ENCODE measurements at places on chromosomes 7 and 10.

DNA sequence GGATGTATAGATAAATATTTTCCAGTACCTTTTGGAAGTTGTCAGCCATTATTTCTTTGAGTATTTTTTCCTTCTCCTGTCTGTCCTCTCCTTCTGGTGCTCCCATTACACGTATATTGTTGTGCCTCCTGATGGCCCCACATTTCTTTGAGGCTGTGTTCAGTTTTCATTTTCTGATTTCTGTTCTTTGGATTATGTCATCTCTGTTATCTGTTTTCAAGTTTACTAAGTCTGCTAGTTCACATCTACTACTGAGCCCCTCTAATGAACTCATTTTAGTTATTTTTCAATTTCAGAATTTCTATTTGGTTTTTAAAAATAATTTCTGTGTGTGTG is 16.3 kb downstream of the RBM33 start:
- no peak for DNase-seq

GRCh38 chr7:55437375-55437774 is 72.2 kb downstream of the LANCL2 start:
- no peak for DNase-seq

GRCh38 chr10:6746782-6747181 is 166.7 kb upstream of the PRKCQ start:
- DNase-seq, result no peak

- no peak for DNase-seq
These were observed 34.5 kb downstream of the CREB3L2 start for GRCh38 chr7:137967143-137968018.

DNA sequence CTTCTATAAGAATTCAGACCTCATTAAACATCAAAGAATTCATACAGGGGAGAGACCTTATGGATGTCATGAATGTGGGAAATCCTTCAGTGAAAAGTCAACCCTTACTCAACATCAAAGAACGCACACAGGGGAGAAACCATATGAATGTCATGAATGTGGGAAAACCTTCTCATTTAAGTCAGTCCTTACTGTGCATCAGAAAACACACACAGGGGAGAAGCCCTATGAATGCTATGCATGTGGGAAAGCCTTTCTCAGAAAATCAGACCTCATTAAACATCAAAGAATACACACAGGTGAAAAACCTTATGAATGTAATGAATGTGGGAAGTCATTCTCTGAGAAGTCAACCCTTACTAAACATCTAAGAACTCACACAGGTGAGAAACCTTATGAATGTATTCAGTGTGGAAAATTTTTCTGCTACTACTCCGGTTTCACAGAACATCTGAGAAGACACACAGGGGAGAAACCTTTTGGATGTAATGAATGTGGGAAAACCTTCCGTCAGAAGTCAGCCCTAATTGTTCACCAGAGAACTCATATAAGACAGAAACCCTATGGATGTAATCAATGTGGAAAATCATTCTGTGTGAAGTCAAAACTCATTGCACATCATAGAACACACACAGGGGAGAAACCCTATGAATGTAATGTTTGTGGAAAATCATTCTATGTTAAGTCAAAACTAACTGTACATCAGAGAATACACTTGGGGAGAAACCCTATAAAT is 24.1 kb downstream of the ZNF37A start:
- no peak for DNase-seq

DNA sequence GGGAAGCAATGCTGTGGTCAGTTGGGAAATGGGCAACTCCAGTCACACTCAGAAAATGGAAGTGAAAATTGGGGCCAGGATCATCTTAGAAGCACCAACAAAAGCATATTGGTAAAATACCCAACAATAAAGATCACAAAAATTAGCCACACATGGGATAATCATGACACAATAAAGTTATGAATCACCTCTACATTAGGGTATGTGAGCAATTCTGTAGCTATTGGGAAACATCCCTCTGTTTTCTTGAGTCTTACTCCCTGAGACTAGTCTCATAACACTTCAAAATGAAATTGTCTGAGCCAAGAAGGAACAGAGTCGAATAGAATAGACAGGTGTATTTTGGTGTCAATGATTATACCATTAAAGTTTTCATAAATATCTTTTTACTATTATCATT is 178.3 kb downstream of the DYNC1I1 start:
- DNase-seq, result no peak

GRCh38 chr10:32988604-32989003 is 30.6 kb upstream of the ITGB1 start:
- DNase-seq, result no peak

- DNase-seq, result no peak
These were observed 89.4 kb downstream of the SORCS1 start for GRCh38 chr10:107075117-107075516.

DNA sequence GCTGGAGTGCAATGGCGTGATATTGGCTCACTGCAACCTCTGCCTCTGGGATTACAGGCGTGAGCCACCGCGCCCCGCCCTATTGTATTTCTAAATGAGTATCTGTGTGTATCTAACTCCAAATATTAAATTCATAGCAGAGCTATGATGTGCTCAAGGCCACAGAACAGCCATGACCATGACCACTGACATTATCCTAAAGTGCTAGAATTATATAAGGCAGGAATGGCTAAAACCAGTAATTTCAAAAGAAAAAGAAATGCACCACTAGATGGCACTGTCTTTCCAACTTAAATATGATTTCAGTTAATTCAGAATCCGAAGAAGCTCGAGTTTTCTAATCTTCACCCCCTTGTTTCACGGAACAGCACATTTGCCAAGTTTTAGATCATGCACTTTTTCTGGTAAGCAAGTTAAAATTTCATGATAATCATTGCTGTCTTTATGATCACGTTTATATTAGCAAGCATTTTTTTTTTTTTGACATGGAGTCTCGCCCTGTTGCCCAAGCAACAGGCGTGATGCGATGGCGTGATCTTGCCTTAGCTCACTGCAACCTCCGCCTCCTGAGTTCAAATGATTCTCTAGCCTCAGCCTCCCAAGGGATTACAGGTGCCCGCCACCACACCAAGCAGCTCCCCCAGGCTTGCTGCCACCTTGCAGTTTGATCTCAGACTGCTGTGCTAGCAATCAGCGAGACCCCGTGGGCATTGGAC is 65.3 kb downstream of the OR13A1 start:
- no peak for DNase-seq

DNA sequence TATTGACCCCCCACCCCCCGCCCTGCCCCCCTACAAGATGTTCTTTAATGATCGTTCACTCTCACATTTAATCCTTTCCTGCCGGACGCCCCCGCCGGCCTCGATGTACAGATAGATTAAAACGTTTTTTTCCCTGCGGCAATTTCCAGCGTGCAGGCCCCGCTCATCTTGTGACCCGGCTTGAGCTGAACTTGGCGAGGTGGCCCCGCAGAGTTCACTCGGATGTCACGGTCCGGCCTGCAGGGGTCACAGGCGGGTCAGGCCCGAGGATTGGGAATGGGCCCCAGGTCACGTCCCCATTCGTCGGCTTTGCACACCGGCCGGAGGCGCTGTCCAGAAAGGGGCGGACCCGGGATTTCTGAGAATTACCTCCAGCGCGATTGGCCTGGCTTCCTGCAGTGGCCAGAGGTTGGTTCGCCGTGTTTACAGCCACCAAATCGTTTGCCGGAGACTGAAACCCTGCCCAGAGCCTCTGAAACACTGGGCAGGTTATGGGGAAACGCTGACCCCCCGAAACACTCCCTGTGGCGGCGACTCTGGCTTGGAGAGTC is 1.9 kb upstream of the CYP26A1 start:
- no peak for DNase-seq

- DNase-seq, result peak; percentile 70
These were observed 19.8 kb upstream of the PRRT4 start for GRCh38 chr7:128381161-128381821.

DNA sequence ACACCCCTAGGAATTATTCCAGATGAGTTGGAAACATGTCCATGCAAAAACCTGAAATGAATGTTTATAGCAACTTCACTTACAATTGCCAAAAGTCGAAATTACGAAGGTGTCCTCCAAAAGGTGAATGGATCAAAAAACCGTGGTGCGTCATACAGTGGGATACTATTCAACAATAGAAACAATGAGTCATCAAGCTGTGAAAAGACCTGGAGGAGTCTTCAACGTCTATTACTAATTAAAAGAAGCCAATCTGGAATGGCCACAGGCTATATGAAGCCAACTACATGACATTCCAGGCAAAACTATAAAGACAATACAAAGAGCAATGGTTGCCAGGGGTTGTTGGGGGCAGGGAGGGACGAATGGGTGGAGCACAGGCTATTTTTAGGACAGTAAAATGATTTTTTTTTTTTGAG is 12.6 kb upstream of the PPP2R2D start:
- DNase-seq, result no peak

GRCh38 chr7:120097020-120097419 is 176.0 kb upstream of the KCND2 start:
- no peak for DNase-seq

- DNase-seq, result peak; percentile 13
These were observed 19.4 kb downstream of the ZMIZ2 start for GRCh38 chr7:44767912-44768627.

GRCh38 chr7:17063045-17063383 is 181.2 kb upstream of the AGR3 start:
- DNase-seq, result no peak

DNA sequence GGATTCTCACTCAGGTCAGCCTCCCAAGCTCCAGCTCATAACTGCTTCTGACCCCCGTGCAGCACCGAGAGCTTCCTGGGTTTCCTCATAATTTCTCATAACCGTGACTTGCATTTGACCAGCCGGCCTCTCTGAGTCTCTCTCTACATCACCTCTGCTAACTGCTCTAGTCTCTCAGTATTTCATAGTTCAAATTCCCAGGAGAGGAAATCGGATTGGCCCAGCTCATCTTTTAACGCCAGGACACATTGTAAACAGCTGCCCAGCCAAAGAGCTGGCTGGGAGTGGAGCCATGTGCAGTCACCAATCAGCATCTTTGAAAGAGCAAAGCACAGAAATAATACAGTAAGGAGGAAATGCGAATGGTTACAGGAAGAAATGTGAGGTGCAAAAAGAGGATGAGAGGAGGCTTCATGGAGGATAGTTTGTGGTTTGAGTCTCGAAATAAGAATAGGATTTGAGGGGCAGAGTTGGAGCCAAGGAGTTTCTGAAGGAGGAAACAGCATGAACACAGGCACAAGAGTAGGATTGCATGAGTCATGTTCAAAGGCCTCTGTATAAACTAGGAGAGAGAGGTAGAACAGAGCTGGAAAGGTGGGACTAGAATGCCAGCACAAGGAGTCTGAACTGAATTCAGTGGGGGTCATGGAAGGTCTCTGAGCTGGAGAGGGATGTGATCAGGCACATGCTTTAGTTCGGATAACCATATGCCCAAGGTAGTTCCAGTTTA is 15.2 kb upstream of the LBX1 start:
- no peak for DNase-seq

DNA sequence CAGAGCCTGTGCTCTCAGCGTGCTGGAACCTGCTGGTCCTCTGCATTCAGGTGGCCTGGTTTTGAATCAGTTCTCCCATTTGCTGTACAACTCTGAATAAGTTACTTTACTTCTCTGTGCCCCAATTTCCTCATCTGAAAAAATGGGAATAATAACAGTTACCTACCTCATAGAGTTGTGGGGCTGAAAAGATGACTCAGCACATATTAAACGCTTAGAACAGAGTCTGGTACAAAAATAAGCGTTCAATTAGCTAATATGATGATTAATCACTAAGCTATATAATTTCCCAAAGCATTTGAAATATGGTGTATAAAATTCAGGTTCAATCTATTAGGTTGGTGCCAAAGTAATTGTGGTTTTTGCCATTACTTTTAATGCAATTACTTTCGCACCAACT is 259.1 kb downstream of the PRPF18 start:
- DNase-seq, result no peak

- no peak for DNase-seq
These were observed 150.4 kb downstream of the ETV1 start for GRCh38 chr7:13839063-13839462.

DNA sequence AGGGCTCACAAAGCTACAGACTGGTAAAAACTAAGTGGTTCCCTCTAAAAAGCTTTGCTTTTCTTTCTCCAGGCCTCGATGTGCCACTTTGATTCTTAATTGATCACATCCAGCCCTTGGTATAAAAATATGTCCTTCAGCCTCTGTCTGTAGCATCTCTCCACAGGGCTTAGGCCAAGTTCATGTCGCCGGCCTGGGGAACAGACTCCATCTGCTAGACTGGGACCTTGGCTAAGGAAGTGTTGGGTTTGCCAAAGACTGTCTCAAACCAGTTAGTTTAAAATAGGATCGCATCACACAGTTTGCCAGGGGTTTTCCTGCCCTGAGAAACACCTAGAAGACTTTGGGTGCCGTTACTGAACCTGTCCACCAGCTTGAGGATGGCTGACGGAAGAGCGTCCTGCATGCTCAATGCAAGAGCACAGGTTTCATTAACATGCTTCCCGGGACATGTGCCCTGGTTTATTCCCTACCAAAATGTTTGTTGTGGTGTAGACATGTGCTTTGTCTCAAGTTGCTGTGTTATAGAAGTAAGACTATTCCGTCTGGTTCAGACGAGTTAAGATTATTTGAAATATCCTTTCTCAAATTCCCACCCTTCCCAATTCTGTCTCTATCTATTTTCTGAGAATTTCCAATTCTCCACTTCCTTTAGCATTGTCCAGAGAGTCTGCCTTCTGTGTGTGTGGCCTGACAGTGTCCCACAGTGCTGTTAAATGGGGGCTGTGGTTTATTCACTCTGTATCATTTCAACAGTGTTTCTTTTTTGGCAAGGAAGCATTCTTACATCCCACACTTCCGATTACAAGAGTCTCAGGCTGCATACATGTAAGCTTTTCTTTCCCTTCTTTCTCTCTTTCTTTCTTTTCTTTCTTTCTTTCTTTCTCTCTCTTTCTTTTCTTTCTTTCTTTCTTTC is 334.7 kb downstream of the INHBA start:
- no peak for DNase-seq

GRCh38 chr7:71753956-71754664 is 622.2 kb downstream of the GALNT17 start:
- DNase-seq, result no peak

DNA sequence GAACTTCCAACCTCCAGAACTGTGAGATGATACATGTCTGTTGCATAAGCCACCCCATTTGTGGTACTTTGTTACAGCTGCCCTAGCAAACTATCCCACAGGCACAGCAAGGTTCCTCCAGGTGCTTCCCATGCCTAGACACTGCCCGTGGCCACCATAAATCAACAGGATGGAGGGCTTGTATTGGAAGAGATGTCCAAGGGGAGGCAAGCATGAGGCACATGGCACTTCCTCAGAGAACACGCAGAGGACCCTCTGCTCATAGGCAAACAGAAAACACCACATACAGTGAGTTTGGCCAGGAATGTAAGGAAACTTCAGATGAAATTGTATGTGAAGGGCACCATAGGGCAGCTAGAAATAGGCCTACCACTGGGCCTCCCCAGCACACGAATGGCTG is 291.1 kb downstream of the GRID1 start:
- DNase-seq, result no peak

GRCh38 chr10:17801507-17801906 is 7.6 kb upstream of the MRC1 start:
- DNase-seq, result no peak

GRCh38 chr7:158550394-158550700 is 37.3 kb downstream of the PTPRN2 start:
- no peak for DNase-seq

DNA sequence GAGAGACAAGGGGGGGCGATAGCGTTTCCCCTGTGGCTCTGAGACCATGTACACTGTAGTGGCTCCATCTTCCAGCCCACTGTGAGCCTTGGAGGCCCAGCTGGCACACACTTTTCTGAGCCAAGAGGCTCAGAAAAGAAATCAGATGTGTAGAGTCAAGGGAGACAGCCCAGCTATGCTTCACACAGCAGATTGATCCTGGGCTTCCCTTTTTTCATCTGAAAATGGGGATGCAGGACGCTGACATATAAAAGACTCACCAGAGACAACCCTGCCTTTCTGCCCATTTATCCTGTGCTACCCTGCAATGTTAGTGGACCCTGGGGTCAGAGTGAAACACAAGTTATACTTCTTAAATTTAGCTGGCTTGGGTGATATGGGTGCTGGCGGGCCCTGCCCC is 14.3 kb downstream of the TMEM273 start:
- no peak for DNase-seq

Measured in activated CD4-positive, alpha-beta T cell treated with anti-CD3 and anti-CD28 coated beads, Interleukin-2, amount 50 U/mL, for 48 hours (primary cell).